ENCODE measurements at places on chromosomes 12 and 14. TPM values are rescaled to one million over a fixed set of nuclear protein-coding genes. Genes with fewer than 3 reads are reported as not detected.

The RAD51B gene
- total RNA-seq, result 29.6 TPM

GRCh38 chr12:128661226-128661569 lies 162.6 kb downstream of the SLC15A4 start:
- H3K4me3 ChIP-seq, result no peak overlapping the region
- no peaks in the 10 kb centered on the region for H3K4me1 ChIP-seq
- no peak overlapping the region for H3K27ac ChIP-seq
- no peaks in the 10 kb centered on the region for H3K36me3 ChIP-seq

GRCh38 chr12:2251526-2252209 lies 198.9 kb downstream of the CACNA1C start:
- no peak for DNase-seq
- no peaks in the 10 kb centered on the region for H3K4me1 ChIP-seq

DNA sequence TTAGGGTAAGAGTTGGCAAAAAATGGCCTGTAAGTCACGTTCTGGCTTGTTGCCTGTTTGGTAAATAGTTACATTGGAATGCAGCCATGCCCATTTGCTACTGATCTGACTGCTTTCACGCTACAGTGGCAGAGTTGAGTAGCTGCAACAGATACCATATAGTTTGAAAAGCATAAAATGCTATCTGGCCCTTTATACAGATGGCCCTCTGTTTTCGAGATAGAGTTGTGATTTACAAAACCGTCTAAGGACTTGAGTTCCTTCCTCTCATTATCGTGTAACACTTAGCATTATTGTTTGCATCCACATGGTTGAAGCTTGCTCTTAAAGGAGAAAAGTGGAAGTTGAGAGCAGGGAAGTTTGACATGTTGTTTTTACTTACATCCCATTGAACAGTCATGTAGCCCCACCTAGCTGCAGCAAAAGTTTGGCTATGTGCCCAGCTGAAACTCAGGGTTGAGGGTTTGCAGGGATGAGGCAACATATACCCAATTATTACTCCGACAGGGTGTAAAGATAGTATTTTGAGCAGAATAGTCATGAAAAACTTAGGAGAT lies 11.3 kb upstream of the SCFD1 start:
- H3K4me1 ChIP-seq, result peaks cover 30% of the 10 kb centered on the region
- no peaks in the 10 kb centered on the region for H3K27me3 ChIP-seq
- no peak overlapping the region for H3K27ac ChIP-seq
- DNase-seq, result peak; percentile 66
- H3K4me3 ChIP-seq, result no peak overlapping the region

DNA sequence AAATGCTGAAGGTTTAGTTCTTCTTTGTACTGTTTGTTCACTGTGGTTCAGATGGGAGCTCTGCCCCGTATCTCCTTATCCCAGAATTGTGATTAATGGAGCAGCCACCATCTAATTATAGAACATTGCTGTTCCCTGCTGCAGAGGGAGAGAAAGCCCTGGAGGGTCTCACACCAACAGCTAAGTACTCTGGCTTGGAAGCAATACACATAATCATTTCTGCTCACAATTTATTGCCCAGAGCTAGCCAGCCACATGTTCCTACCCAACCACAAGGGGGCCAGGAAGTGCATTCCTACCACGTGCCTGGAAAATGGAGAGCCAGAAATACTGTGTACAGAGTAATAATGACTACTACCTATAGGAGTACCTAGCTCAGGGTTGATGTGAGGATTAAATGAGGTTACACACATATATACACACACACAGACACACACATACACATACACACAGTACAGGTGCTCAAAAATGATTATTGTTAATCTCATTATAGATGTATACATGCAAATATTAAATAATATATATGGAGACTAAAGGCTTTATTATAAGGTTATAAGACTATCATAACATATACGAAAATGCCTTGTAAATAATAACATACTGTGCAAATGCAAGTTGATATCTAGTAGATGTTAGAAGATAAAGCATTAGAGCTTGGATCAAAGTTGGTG lies 22.3 kb downstream of the MSRB3 start:
- no peak for DNase-seq
- no peaks in the 10 kb centered on the region for H3K27me3 ChIP-seq
- no peaks in the 10 kb centered on the region for H3K36me3 ChIP-seq
- H3K4me1 ChIP-seq, result no peaks in the 10 kb centered on the region

The CHGA gene
- total RNA-seq, result 80.1 TPM

The OR10G2 gene
- total RNA-seq, result not detected

- H3K27me3 ChIP-seq, result no peaks in the 10 kb centered on the region
- H3K4me3 ChIP-seq, result no peak overlapping the region
- H3K4me1 ChIP-seq, result no peaks in the 10 kb centered on the region
Observed at GRCh38 chr12:105850103-105850968, 288.4 kb downstream of the NUAK1 start.

The MSI1 gene
- 1.3 TPM for total RNA-seq

DNA sequence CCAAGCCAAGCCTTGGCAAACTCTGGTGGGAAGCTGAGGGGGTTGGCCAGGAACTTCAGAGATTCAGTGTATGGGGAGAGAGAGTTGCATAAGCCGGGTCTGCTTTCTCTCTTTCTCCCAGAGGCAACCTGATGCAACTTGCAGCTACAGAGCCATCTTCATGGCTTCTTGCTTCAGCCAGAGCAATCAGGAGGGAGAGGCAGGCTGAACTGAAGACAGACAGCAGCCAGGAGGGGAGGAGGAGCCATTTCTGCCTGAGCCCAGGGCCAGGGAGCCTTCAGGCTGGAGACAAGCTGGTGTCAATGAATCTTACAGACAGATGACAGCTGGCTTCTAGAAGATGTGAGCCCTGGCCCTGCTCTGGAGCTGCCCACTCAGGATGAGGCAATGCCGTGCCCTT lies 18.7 kb downstream of the NPC2 start:
- DNase-seq, result no peak
- no peaks in the 10 kb centered on the region for H3K27me3 ChIP-seq
- H3K4me3 ChIP-seq, result no peak overlapping the region
- H3K36me3 ChIP-seq, result peaks cover 4% of the 10 kb centered on the region
- H3K27ac ChIP-seq, result no peak overlapping the region

DNA sequence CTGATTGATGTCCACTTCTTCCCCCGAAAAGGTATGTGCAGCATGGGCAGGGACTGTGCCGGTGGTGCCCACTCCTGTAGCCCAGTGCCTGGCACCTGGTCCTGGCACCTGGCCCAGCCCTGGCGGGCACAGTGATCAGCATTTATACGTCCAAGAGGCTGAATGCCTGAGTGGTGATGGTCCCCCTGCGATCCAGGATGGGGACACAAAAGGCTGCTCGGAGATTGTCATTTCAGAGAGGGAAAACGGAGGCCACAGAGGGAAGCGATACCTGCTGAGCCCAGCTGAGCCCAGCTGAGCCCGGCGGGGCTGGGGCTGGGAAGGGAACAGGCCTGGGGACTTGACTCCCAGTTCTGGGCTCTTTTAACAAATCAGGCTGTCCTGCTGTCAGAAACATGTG lies 55.8 kb downstream of the PRIMA1 start:
- H3K27me3 ChIP-seq, result no peaks in the 10 kb centered on the region
- no peaks in the 10 kb centered on the region for H3K36me3 ChIP-seq
- DNase-seq, result no peak
- H3K27ac ChIP-seq, result no peak overlapping the region

DNA sequence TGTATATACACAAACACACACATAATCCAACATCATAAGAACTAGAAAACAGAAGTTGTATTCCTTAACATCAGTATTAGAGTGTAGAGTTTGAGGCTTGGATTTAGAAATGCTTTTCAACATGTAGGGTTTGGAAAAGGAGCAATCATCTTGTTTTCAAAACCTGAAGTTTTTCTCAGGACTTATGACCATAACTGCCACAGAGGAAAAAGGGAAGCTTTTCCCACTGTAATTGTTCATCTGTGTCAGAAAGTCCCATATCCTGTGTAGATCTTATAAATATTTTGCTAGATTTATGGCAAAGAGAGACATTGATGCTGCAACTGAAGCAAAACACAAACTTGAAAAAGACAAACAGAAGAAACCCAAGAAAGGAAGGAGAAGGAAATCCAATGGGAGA lies 115.7 kb downstream of the GRIP1 start:
- H3K27me3 ChIP-seq, result no peaks in the 10 kb centered on the region
- no peak overlapping the region for H3K4me3 ChIP-seq
- no peaks in the 10 kb centered on the region for H3K4me1 ChIP-seq
- DNase-seq, result no peak
- H3K36me3 ChIP-seq, result no peaks in the 10 kb centered on the region

- H3K4me1 ChIP-seq, result no peaks in the 10 kb centered on the region
- H3K4me3 ChIP-seq, result no peak overlapping the region
- no peaks in the 10 kb centered on the region for H3K36me3 ChIP-seq
Observed at GRCh38 chr12:22353615-22354325, 19.3 kb upstream of the ST8SIA1 start.

The RAB15 gene
- 10.1 TPM for total RNA-seq

All from body of pancreas (tissue), 4 donors.